ENCODE measurements at places on chromosomes 11 and 22. TPM values are rescaled to one million over a fixed set of nuclear protein-coding genes. Genes with fewer than 3 reads are reported as not detected.

APOL5 gene
- total RNA-seq: 0.82 TPM

TIMP3 gene
- 171 TPM for total RNA-seq

CLMP gene
- 34.7 TPM for total RNA-seq

PLA2G3 gene
- 0.51 TPM for total RNA-seq

MS4A3 gene
- 0.62 TPM for total RNA-seq

HTR3B gene
- total RNA-seq: not detected

UPK3A gene
- not detected for total RNA-seq

PDXP gene
- total RNA-seq: 12.3 TPM

C22orf31 gene
- total RNA-seq: 0.62 TPM

MPZL3 gene
- 3.0 TPM for total RNA-seq

MAJIN gene
- not detected for total RNA-seq

OR5A1 gene
- not detected for total RNA-seq

- no peak for DNase-seq
Observed at GRCh38 chr22:24043958-24044357, 32.9 kb downstream of the CABIN1 start.

- no peak for DNase-seq
Observed at GRCh38 chr11:123939317-123939716, at the start of gene OR4D5. Gene OR4D5, plus strand, starts transcription at chr11:123939617. Its CDS starts 0 bp downstream, at chr11:123939617.

DNA sequence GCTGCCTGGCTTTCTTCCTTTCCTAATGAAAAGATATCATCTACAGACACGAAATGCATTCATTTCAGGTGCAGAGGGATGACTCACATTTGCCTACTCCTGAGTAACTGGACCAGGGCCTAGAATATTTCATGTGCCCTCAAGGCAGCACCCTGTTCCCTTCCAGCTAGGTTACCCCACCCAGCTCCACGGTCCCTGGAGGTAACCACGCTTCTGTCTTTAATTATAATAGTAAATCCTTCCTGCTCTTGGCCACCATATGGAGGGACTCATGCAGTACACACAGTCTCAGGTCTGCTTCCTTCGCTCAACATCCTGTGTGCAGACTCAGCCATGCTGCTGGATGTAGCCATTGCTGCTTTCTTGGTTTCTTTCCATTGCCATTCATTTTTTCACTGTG is 22.3 kb downstream of the DHCR7 start:
- DNase-seq: no peak

DNA sequence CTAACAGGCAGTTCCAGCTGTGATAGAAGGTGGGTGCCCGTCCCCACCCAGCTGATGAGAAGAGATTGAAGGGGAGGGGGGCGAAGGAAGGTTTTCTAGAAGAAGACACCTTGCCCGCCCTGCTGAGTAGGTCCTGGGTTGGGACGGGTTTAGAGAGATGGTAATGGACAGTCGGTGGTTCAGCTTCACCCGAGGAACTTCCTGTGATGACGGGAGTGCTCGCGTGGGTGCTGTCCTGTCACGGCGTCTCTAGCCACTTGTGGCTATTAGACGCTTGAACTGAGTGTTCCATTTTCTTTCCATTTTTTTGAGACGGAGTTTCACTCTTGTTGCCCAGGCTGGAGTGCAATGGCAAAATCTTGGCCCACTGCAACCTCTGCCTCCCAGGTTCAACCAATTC is 27.6 kb upstream of the MGAT3 start:
- no peak for DNase-seq

- DNase-seq: no peak
Observed at GRCh38 chr11:96647621-96648020, 257.8 kb downstream of the JRKL start.

GRCh38 chr11:117604336-117604995 is 192.6 kb downstream of the DSCAML1 start:
- no peak for DNase-seq

DNA sequence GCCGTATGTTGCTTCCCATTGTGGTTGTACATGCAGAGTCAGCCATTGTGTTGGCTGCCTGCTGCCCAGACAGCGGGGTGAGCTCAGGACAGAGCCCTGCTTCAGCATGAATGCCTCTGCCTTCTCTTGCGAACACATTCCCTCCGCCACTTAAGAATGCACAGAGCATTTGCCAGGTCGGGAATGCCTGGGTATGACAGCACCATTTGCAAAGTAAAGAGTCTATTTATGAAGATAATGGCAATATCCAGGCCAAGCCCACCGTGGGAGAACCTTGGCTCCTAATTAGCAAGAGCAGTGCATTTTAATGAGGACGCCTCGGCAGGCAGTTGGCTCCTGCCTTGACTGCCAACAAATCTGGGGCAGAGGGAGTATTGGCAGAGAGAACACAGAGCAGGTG is 62.5 kb upstream of the SORL1 start:
- DNase-seq: peak; percentile 45

DNA sequence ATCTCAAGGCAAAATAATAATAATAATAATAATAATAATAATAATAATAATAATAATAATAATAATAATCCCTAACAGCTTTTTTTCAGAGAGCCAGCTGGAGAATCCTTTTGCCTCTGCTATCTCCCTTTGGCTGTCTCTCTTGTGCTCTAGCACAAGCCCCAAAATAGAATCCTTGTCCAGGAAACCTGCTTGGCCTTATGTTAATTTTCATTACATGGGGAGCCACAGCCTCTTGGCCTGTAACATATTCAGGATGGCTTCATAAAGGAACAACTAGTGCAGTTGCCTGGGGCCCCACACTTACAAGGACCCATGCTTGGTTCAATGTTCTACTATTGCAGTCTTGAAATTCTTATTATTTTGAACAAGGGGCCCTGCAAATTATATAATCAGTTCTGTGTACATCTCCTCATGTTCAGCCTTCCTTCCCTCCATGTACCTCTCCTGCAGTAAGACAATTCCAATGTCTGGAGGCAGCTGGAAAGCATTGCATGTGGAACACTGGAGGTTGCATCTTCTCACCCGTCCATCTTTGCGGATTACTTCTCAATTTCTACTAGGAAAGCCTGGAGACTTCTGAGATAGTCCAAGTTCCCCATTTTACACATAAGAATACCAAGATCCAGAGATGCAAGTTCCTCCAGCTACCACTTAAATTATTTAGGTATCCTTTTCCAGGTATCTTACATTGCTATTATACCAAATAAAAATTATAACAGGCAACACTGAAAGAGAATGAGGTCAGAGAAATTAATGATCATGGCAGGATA is 37.8 kb upstream of the SORL1 start:
- no peak for DNase-seq

DNA sequence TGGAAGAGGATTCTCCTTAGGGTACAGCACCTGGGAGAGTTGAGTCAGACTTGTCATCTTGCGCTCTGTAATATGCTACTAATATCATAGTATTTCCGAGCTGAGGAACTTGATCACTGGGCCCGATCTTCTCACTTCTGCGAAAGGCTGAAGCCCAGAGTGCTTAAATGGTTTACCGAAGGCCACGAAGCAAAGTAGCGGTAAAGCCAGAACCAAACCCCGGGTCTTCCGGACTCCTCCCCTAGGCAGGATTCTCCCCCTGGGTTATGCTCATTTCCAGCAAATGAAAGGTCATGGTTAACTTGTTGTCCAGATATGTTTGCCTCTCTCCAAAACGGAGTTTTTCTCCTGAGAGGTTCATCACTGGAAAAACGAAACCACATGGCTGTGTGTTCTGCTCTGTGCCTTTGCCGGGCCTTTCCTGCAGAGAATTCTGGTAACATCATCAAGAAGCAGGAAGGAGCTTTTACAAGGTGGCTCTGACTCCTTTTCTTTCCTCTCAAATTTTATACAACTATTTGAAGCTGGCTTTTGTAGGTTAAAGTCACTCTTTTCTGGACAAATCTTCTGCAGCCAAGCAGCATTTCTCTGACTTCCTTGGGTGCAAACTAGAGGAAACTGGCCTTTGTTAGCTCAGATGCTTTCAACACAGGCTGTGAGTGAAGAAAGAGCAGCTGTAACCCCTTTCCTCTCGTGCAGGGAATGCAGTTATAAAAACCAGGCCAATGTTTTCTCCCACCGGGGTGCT is 35.5 kb downstream of the UBASH3B start:
- DNase-seq: peak; percentile 80

- DNase-seq: peak; percentile 54
Observed at GRCh38 chr22:27405672-27406388, 395.7 kb downstream of the MN1 start.

GRCh38 chr11:88579466-88579865 is 241.9 kb upstream of the CTSC start:
- DNase-seq: no peak

DNA sequence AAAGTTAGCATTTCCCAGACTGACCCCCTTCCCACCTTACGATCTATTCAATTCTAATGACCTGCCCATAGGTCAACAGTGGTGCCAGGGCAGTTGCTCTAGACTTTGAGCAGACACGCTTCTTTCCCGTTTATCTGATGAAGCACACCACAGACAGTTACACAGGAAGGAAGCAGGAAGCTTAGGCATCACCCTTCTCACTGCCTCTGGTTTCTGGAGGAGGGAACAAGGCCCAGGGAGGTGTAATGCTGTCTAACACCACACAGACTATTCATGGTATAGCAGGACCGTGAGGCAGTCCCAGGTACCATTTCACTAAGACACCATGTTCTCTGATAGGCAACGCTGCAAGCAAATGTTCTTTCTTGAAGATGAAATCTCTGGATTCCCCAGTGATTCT is 279.4 kb downstream of the NTM start:
- DNase-seq: no peak

GRCh38 chr11:7657306-7658025 is 15.8 kb downstream of the CYB5R2 start:
- peak; percentile 81 for DNase-seq

DNA sequence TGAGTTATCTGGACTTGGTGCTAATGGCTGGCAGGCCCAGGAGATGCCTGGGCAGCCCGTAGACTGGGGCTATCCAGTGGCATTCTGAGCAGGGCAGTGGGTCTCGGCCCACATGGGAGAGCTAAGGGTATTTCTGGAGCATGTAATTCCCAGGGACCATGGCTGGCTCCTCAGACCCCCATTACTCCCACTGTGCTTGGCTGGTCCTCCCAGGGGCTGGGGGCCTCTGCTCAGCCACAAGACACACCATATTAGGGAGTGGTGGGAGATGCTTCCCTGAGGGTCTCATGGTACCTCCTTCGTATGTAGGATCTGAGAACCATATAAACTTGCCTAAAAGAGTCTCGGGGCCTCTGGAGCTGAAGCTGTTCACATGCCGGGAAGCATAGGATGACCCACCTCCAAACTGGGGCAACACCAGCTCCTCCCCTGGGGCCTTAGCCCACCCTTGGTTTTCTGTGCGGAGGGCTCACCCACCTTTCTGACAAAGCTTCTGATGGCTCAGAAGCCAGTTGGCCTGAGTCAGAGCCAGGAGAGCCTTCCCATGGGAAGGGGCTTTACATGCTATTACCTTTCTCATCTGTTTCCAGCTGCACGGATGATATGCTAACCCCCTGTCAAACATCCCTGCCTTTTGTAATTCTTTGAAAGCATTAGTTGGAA is 9.5 kb upstream of the FTH1 start:
- DNase-seq: no peak

GRCh38 chr22:31923747-31924146 is 20.6 kb upstream of the YWHAH start:
- no peak for DNase-seq

- DNase-seq: peak; percentile 8
Observed at GRCh38 chr11:86234831-86235461, 9.6 kb upstream of the EED start.

DNA sequence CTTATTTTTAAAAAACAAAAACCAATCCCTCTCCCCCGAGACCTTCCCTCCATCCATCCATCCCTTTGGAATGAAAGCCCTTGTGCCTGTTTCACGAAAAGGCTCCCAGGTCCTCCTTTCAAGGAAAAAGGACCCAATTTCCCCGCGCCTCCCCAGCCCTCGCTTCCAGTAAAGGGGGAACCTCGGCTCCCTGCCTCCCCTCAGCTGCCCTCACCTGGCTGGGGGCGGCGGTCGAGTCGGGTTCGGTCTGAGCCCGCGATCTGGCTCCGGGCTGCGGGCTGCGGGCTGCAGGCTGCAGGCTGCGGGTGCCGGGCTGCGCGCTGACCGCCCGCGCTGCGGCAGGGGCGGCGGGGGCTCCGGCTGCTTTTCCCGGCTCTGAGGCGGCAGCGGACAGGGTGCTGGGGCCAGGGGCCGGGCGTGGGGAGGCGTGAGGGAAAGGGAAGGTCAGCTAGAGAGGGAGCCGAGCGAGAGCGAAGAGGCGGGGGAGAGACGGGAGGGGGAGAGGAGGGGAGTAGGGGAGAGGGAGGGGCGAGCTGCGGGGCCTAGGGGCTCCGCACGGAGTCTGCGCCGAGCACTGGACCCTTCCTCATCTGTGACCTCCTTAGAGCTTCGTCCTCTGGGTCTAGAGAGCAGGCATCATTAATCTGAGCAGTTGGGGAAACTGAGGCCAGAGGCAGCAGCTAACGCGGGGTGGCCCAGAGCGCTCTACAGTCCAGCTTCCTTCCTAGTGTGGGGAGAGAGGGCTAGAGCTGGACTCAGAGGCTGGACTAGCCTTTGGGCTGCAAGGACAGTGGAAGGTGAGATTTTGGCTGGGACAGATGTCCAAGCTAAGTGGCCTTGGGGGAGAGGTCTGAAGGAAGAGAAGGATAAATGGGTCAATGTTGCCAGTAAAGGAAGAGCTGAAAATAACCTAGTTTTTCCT is at the start of gene C1QTNF4:
Gene C1QTNF4 (minus strand): TSS at position 478 of the 922 bp plus-strand sequence. CDS start 3,601 bp downstream, outside the sequence.
- no peak for DNase-seq

DNA sequence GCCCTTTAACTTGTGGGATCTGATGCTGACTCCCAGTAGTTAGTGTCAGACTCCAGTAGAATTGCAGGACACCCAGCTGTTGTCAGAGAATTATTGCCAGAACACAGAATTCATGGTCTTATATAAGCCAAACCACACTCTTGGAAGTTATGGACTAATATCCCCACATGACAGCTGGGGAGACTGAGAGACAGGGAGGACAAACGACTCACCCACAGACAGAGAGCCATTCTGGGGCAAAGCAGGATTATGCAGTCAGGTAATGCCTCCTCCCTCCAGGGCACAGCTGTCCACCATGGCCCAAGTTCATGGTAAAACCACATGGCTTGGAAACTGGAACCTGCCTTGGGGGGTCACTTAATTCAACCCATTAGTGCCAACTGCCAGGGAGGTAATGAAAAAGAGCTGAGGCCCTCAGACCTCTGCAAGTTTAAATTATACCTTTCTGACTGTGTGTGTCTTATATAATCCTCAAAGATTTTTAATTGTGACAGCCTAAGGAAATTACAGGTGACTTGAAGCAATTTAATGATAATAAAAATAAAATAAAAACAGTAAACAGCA is 299.5 kb downstream of the BUD13 start:
- no peak for DNase-seq

DNA sequence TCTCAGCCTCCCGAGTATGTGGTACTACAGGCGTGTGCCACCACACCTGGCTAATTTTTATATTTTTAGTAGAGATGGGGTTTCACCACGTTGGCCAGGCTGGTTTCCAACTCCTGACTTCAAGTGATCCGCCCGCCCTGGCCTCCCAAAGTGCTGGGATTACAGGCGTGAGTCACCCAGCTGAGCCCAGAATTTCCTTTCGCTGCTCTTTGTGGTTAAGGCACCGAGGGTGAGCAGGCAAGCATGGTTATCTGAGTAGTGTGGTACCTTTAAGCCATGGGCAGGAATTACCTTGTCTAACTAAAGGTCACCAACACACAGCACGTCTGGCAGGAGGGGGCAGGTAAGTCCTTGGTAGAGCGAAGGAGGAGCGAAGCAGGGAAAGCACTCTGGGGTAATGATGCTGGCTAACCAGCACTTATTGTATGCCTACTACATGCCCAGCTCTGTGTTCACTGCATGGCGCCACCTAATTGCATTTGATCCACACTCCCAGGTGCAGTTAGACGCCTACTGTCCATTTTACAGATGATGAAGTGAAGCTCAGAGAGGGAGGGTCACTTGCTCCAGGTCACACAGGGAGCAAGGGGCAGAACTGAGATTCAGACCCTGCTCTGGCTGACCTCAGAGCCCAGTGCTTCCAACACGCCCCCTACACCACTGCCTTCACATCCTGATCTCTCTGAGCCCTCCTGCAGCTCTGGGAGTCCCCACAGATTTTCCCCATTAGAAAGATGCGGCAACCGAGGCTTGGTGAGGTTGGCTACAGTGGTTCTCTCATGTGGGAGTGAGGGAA is 45.7 kb downstream of the TRIOBP start:
- no peak for DNase-seq

Data from tongue (tissue), 3 donors.